Omental fat pad (tissue), 4 donors: ENCODE measurements at places on chromosomes 7 and 10.
A peak's percentile ranks its signal among the peaks of the same experiment; 100 is the strongest.

DNA sequence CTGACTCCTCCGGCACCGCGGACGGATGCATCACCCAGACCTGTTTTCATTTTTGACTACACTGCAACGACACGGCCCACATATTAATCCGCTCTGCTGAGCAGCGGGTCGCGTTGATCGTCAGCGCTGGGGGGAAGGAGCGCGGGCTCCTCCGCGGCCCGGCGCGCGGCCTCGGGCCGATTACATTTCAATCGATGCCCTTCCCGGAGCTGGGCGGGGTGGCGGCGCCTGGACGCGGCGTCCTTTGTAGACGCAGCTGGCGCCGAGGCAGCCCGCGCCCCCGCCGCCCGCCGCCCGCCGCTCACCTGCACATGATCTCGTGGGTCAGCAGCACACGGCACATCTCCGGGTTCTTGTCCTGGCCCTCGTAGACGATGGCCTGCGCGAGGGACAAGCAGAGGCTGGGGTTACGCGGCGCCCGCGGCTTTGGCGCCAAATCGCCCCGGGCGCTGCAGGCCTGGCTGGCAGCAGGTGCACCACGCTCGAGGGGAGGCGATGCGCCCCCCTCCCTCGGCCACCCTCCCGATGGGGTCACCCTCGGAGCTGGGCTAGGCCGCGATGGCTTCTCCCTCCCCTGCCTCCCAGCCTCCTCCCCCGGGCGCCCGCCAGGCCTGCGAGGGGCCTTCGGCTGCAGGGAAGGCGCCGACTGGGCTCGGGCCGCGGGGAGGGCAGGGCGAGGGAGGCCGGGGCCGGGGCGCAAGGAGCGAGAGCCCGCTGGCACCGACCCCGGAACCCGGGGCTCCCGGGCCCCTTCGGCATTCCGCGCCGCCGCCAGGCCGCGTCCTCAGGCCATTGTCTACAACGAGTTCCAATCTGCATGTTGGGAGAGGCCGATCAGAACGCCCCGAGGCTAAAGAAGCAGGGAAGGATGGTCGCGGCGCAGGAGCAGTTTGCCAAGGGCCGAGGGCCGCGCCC lies 5.2 kb downstream of the EBF3 start:
- DNase-seq, result no peak

GRCh38 chr10:70162892-70163201 lies 7.5 kb downstream of the SAR1A start:
- no peak for DNase-seq

GRCh38 chr7:137664846-137665245 lies 181.9 kb downstream of the DGKI start:
- DNase-seq, result no peak

DNA sequence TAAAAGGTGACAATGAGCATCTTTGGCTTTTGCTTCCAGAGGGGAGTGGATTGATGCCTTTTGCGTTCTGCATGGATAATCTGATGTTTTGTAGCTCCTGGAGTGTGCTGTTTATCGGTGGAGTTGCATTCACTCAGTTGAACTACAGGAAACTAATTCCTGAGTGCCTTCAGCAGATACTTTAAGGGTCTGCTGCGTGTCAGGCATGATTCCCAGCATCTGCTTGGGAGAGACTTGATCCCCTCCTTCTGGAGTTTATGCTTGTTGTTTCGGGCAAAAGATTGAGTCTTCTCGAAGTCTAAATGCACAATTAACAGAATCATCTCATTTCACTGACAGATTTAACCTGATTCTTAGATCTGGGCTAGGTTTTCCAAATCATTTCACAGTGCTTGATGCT lies 46.2 kb downstream of the CELF2 start:
- no peak for DNase-seq

DNA sequence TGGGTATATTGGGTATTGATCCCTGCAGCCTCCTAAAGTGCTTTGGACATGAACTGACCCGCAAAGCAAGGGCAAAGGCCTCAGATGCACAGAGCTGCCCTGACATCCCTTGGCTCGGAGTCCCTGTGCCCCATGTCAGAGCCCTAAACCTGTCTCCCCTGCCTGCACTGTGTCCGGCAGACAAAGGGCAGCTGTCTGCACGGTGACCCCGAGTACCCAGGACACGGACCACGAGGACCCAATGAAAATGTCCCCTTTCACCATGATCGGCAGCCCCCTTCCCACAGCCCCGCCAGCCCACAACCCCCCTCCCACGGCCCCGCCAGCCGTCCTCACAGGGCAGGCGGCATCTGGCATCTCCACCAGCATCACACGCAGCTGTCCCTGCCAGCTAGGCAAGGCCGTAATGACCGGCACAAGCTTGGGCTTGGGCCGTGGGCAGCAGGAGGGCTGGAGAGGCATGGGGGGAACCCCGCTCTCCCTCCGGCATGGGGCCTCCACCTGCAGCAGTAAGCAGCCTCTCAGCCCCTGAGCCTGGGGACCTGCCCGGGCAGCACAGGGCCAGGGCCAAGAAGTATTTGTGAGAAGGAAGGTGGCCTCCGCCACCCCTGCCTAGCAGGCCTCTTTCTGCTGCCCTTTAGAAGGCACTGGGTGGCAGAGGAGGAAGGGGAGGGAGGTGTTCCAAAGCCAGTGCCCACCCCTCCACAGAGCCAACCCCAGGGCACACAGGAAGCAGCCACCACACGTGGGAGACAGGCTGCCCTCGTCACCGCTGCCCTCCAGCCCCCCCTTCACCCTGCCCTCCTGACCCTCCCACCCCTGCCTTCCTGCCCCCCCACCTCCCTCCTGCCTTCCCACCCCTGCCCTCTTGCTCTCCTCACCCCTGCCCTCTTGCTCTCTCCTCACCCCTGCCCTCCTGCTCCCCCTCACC lies 10.1 kb downstream of the NUDT1 start:
- DNase-seq, result no peak

- peak; percentile 19 for DNase-seq
Observed at GRCh38 chr10:43204943-43205671, 61.8 kb downstream of the RASGEF1A start.

GRCh38 chr7:20220293-20220761 lies 3.1 kb upstream of the MACC1 start:
- no peak for DNase-seq

- no peak for DNase-seq
Observed at GRCh38 chr10:114914560-114914959, 23.4 kb upstream of the TRUB1 start.

DNA sequence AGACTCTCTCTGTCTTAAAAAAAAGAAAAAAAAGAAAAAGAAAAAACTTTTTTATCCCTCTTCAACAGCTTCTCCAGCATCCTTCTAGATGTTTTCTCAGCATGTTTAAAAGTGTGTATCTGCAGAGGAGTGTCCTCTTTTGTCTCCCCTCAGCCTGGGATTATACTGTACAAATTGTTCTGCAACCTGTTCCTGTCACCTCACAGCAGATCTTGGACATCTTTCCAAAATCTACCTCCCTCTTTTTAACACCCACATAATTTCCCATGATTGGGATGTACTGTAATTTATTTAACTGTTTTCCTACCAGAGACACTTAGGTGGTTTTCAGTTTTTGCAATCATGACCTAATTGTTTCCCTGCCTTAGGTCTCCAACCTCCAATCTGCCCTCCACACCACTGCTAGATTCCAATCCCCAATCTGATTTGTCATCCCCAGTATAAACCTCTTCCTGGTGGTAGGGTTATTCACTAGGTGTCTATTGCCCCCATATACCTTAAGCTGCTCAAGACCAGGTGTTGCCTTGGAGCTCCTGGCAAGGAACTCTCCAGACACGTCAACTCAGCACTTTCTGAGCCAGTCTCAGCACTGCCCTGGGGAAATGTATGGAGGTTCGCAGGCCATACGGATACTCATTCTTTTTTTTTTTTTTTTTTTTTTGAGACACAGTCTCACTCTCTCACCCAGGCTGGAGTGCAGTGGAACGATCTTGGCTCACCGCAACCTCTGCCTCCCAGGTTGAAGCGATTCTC lies 17.6 kb upstream of the DDIT4 start:
- DNase-seq, result no peak

GRCh38 chr10:68560186-68560942 lies at the start of gene TET1:
Gene TET1 (plus strand): TSS chr10:68560337. CDS start chr10:68572339, 12,002 bp downstream.
- peak; percentile 44 for DNase-seq

DNA sequence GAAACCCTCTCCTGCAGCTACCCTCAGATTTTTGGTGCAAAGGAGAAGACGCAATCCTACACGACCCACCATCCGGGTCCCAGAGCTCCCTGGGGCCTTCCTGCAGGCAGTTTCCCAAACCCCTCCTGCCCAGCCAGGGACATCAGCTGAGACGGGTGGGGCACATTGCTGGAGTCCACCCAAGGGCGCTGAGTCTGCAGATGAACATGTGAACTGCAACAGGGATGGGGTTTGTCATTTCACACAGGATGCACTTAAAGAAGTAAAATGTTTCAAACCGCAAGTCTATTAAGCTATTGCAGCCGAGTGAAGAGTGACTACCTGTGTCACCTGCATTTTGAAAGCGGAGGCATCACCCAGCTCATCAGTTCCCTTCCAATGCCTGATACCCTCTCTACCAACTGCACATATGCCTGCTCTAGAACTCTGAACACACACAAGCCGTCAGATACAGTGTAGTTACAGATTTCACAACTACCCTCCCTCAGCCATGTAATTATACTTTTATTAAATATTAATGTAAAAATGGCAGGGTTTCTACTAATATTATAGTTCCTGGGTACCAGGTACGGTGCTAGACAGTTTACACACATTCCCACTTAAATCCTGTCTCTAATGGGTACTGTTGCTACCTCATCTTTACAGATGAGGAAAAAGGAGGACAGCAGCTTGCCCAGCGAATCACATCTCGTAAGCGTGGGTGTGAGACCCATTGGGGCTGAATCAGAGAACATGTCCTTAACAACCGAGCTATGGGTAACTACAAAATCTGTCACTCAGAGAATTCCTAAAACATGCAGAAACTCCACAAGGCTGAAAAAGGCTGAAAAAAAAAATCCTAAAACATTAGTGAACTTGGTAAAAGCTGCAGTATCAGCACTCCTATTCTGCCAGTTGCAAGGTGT lies 71.2 kb downstream of the GRB10 start:
- DNase-seq, result no peak

GRCh38 chr7:124718032-124718766 lies 47.4 kb downstream of the GPR37 start:
- DNase-seq, result no peak
